ENCODE measurements at places on chromosomes 12 and 14.
A peak's percentile ranks its signal among the peaks of the same experiment; 100 is the strongest.

- no peak for DNase-seq
Observed at GRCh38 chr12:98256830-98257229, 258.6 kb upstream of the TMPO start.

GRCh38 chr12:109670731-109671130 lies 42.9 kb upstream of the FAM222A start:
- DNase-seq, result no peak

DNA sequence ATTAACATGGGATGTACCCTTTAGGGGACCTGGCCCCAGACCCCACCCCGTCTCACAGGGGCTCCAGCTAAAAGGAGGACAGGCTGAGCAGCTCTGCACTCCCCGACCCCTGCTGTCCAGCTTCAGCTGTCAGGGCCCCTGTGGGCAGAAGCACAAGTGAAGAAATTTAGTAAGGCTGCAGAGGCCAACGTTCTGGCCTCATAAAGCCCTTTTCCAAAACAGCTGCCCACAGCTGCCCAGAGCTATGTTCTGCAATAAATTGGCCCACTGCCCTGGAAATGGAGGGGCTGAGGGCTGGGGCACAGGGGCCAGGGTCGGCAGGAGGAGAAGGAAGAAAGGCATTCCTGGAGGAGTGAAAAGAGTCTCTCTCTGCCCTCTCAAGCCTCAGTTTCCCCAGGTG lies 357.1 kb downstream of the BCL11B start:
- DNase-seq, result no peak

DNA sequence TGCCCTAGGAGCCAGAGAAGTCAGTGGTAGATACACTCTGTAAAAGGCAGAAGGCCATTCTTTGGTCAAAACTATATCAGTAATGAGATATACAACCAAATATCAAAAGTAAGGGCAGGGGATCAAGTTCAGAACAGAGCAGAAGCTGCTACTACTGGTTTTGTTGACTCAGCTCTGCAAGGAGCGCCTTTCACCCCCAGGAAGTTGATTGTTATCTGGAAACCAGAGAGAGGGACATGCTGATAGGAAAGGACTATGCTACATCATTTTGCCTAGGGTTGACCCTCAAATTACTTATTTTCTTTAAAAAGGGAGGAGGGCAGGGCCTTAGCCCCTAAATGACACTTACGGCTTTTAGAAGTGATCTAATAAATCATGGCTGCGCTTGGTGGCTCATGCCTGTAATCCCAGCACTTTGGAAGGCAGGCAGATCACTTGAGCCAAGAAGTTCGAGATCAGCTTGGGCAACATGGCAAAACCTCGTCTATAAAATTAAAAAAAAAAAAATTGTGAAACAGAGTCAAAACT lies 194.0 kb downstream of the KLHL28 start:
- DNase-seq, result no peak

DNA sequence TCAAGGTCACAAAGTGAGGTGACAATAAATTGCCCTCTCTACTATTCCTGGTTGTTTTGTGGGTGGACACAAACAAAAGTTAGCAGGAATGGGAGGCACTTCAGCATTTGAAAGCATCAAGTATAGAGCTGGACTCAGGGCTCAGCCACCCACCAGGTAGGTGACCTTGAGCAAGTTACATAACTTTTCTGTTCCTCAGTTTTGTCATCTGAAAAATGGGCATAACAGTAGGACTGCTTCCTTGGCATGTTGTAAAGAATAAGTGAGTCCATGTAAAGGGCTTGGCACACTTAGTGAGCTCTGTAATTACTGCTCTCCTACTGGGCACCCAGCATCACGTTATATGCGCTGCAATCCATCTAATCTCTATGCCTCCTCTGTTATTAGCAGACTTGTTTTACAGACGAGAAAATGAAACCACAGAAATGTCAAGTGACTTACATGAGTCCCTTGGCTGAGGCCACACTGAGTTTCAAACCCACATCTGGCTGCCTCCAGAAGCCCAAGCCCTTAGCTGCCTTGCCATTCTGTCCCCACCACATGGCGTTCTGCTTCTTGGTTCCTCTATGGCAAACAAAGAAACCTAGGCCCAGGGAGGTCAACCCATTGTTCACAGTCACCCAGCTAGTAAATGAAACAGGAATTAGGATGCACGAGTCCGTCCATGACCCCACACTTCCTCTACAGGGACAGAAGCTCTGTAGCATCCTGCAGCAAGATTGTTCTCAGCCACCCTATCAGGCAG lies 63.2 kb upstream of the SLC24A4 start:
- DNase-seq, result peak; percentile 91

GRCh38 chr12:5748027-5748426 lies 197.0 kb downstream of the ANO2 start:
- no peak for DNase-seq

GRCh38 chr12:4168036-4168435 lies 105.5 kb upstream of the CCND2 start:
- no peak for DNase-seq
